ENCODE measurements at places on chromosomes 12 and 14.

DNA sequence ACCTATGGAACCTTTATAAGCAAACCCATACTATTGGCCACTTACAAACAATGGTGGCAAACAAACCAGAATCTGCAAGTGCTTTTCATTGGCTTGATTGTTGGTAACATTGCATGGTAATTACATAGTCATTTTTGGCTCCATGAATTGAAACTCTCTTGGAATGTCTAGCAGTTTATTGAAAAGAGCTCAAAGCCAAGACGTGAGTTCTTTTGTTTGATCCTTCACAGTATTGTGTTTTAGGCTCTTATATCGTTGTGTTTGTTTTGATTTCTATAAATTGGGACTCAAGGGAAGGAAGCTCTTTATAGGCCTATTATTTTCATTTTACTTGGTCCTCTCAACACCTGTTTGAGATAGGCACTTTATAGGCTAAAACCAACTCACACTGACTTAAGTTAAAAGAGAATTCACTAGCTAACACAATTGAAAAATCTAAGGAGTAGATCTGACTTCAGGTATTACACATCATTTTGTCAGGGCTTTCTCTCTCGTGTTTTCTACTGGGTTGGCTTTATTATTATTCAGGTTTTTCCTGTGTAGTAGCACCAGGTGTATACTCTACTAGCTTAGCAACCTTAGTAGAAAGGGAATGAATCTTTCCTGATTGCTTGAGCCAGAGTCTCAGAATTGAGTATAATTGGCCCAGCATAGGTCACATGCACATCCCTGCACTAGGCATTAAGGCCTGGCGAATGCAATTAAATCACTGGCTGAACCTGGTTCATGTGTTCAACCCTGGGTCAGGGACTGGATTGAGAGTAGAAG is 341.4 kb downstream of the RAD51B start:
- no peak for DNase-seq

DNA sequence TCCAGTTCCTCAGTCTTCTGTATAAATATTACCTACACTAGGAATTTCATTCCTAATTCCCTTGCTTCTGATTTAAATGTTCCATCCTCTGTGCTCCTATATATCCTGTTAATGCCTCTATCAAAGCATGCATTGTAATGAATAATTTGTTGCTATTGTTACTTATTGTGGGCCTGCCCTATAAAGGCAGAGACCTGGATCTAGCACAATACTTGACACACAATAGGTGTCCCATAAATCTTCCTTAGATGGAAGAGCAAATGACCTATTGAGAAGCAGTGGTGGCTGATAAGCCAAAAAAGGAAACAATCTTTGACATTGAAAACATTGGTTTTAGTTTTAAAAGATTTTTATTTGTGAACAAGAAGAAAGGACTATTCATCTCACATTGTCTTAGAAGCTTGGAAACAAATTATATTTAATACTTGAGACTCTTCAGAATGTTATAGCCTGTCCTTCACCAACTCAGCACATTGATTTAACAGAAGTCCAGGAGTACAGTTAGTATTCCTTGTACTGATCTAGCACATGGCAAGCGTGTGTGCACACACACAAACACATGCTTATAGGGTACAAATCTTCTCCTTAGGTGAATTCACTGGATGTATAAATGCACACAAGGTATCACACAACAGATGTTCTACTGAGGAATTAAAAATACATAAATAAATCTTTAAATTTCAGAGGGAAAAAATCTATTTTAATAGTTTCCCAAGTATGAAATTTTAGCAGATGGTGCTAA is 135.9 kb downstream of the DUSP6 start:
- no peak for DNase-seq

- DNase-seq, result no peak
Observed at GRCh38 chr14:70032447-70032846, 153.2 kb downstream of the SMOC1 start.

- no peak for DNase-seq
Observed at GRCh38 chr12:47328831-47329545, 249.2 kb upstream of the AMIGO2 start.

DNA sequence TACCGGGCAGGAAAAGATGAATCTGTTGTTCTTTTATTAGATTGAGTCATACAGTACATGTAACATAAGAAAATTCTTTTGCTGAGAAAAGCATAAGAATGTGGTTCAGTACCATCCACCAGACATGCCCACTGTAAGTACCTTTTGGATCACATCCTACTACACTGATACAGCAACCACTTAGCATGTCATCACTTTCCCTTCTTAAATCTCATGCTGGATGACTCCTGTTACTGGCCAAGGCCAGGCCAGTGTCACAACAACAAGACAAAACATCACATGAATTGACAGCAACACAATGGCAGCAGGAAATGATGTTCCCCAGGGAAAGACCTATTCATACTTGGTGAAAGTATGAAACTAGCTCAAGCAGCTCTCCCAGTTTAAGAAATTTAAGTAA is 46.4 kb downstream of the STXBP6 start:
- no peak for DNase-seq

GRCh38 chr12:93984005-93984404 is 164.4 kb upstream of the PLXNC1 start:
- no peak for DNase-seq

GRCh38 chr12:24356240-24356804 is 406.9 kb upstream of the SOX5 start:
- DNase-seq, result no peak

DNA sequence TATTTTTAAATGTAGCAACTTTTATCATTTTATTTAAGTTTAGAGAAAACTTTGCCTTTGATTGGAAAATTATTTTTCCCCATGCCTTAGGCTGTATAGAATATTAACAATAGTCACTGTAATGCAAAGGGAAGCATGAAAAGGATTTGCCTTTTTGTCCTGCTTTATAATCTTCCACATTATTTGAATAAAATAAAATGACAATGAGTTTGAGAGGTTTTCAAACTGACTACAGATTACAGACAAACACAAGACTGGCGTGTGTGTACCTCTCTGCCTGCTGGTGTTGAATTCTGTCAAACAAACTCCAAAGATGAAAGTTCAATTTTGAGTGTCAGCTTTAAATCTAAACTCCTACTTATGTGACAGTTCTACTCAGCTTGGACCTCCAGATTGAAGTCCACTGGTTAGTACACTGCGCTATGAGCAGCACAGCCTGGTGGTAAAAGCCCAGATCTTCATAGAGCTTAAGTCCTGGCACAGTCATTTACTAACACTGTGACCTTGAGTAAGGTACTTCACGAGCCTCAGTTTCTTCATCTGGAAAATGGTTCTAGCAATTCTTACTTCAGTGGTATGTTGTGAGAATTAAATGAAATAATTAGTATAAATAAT is 98.3 kb upstream of the CPNE8 start:
- DNase-seq, result no peak

DNA sequence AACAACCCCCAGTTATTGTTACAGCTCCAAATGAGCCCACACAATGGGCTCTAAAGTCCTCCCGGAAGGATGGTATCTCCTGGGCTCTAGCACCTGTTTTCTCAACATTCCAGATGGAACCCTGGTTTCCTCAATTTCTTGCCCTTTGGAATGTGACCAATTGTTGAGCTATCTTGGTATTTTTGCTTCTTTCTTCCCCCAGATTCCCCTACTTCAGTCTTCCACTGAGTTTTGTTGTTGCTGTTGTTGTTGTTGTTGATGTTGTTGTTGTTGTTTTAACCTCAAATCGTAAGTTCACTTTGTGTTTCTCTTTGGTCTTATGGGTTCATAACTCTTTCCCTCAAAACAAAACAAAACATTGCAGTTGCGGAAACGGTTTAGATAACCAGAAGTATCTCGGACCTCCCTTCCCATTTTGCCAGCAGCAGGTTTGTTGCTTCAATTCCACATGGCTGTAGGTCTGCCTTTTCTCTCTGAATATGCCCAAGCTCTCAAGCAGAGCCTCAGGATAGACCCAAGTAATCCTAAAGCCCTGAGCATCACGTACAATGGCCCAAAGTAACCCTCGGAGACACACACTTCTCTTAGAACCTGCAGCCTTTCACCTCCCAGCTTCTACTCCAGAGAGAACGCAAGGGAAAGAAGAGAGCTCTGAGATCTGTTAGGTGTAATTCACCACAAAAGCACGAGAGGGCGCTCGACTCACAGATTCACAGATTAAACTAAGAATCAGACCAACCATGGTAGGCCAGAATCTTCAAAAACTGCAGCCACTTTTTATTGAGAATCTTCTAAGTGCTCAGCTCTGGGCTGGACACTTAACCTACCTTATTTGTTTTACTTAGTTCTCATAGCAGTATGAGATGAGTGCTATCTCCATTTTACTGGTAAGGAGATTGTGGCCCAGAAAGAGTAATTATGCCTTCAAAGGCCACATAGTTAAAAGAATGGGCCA is 1.0 kb upstream of the DDX23 start:
- DNase-seq, result peak; percentile 76

DNA sequence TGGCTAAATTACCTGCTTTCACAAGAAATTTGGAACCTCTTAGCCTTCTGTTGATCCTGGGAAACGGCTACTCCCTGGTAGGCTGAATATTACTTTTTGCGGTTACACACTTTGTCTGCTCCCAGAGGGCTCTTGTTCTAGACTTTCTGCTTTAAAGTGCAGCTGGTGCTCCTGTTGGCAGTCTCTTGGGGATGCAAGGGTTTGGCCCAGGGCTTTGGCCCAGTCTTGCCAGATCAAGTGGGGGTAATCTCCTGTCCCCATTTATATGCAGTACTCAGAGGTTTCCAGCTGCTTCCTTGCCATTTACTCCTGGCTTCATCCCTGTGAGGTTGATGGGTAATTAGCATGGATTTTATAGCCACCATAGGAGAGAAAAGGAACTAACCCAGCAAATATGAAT is 558.2 kb upstream of the MIS18BP1 start:
- no peak for DNase-seq

DNA sequence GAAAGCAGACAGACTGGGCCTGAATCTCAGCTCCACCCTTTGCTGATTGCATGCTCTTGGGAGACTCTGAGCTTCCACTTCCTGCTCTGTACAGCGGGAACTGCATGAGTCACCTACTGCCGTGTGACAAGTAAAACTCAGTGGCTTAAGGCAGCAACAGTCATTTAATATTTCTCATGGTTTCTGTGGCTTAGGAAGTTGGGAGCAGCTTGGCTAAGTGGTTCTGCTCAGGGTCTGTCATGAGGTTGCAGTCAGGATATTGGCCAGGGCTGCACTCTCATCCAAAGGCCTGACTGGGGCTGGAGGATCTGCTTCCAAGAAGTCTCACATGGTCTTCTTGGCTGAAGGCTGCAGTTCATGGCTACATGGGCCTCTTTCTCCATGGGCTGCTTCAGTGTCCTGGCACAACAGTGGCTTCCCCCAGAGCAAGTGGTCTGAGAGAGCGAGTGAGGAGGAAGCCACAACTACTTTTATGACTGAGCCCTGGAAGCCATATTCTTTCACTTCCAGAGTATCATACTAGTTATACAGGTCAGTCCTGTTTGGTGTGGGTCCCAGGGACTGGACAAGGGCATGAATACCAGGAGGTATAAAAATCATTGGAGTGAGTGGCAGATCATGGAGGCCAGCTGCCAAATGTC is 49.7 kb downstream of the FAM222A start:
- no peak for DNase-seq

DNA sequence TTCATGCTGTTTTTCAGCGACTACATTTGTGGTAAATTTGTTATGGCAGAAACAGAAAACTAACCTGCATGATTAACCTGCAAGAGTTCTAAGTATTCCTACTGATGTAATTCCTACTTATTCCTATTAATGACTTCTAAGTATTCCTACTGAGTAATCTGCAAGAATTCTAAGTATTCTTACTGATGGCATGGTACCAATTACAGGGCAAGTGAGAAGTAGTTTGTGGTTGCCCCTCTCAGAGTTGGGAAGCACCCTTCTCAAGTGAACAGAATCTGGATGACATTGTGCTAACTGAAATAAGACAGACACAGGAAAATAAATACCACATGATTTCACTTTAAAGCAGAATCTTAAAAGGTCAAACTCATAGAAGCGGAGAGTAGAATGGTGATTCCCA is 100.9 kb upstream of the CPNE8 start:
- DNase-seq, result no peak

GRCh38 chr12:122005252-122005776 is 16.4 kb upstream of the BCL7A start:
- DNase-seq, result no peak

GRCh38 chr12:49889361-49890095 is 14.2 kb downstream of the FAIM2 start:
- DNase-seq, result no peak

- no peak for DNase-seq
Observed at GRCh38 chr14:72758993-72759392, 134.9 kb downstream of the DPF3 start.

- DNase-seq, result no peak
Observed at GRCh38 chr12:24770821-24771220, 178.1 kb downstream of the BCAT1 start.

DNA sequence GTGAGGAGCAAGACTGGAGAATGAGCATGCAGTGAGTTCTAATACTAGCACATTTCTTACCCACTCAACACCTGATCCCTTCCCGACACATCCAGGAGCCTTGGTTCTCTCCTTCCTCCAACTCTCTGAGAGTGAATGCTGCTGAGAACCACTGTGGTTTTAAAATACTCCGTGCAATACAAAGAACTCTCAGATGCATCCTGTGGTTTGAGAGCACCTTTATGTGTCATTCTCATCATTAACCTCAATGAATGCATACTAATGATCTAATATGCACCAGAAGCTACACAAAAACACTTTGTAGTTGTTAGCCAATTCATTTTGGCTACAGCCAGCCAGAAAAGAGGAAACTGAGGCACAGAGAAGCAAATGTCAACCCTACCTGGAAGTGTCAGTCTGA is 87.6 kb downstream of the GALNT8 start:
- no peak for DNase-seq

DNA sequence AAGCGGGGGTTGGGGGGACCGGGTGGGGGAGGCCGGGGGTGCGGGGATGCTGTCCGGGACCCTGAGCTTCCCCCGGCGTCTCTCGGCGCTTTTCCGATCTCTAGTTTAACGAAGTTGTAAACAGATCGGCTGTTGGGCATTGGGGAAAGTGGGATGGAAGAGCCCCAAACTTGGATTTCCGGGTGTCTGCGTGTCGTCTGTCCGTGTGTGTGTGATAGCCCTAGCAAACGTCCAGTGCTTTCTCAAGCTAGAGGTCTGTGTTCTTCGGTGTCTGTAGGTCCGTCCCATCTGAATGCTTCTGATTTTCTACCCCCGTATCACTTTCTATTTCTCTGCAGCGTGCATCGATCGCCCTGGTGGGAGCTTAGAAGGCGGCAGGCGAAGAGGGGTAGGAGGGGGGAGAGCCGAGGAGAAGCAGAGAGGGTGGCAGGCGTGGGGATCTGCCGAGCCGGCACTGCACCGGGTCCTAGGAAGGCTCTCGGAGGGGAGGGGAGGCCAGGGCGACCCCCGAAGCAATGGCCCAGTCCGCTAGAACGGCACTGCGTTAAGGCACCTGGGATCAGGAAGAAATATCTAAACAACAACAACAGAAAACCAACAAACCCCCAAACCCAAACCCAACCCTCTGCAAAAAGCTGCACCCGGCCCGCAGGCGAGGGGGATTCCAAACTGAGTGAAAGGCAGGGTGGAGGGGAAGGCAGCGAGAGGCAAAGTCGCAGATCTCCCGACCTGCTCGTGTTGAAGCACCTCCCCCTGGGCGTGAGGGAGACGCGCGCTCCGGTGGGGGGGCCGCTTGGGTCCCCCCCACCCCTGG is 1.0 kb downstream of the KCNA1 start:
- no peak for DNase-seq

GRCh38 chr12:51021694-51022093 is 4.5 kb downstream of the SLC11A2 start:
- no peak for DNase-seq

All from activated T-cell treated with anti-CD3 and anti-CD28 coated beads, Interleukin-2, amount 50 U/mL, for 1 hour (primary cell).